Upper lobe of left lung (tissue), 6 donors: ENCODE measurements at places on chromosomes 16 and 17. TPM values are rescaled to one million over a fixed set of nuclear protein-coding genes. Genes with fewer than 3 reads are reported as not detected.

GRCh38 chr17:6279659-6280058, 155.3 kb downstream of the AIPL1 start:
- no peak for DNase-seq

- peak; percentile 90 for DNase-seq
These were observed 23.9 kb downstream of the ZNF213 start for GRCh38 chr16:3158510-3159314.

DNA sequence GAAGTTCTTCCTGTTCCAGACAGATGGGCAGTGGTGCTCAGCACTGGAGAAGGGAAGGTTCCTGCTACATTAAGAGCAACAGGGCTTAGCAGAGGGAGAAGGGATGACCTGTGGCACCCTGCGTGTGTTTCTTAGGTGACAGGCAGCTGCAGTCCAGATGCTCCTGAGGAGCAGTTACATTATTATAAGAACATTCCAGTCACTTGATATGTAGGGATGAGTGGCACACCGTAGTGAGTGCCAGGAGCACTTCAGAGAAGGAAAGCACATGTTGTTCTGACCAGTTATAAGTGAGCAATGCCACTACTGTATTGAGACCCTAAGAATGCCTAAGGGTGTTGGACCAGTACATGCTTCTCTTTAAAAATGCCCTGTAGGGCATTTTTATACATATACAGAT, 39.9 kb upstream of the MRC2 start:
- peak; percentile 72 for DNase-seq

GRCh38 chr17:75605790-75606189, 18.2 kb downstream of the MYO15B start:
- no peak for DNase-seq

GRCh38 chr16:15052747-15053476, 3.0 kb downstream of the NTAN1 start:
- DNase-seq = no peak

- DNase-seq = no peak
These were observed 27.9 kb downstream of the NLRC5 start for GRCh38 chr16:57017251-57017650.

GRCh38 chr17:69761767-69762321, 313.2 kb upstream of the KCNJ16 start:
- DNase-seq = no peak

GRCh38 chr16:6066652-6067051, 969.1 kb upstream of the EEF2KMT start:
- no peak for DNase-seq

The TAOK2 gene
- total RNA-seq = 195 TPM

DNA sequence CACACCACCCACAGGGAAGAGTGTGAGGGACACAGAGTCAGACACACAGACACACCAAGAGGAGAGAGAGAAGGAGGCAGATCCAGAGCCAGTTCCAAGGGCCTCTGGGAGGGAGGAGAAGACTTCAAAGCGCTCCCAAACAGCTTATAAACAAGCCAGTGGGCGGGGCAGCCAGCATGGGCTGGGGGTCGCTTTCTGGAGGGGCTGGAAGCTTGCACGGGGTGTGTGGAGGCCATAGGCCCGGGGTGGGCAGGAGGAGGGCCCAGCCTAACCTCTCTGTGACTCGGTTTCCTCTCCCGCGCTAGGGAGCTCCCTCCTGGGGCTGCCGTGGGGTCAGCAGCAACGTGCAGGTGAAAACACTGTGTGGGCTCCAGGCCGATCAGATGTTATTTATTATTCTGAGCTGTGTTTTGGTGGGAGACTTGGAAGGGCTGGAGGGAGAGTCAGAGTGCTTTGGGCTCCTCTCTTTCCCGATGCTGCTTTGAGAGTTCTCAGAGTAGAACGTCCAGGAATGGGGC, 2.5 kb upstream of the WFIKKN2 start:
- DNase-seq = peak; percentile 56

DNA sequence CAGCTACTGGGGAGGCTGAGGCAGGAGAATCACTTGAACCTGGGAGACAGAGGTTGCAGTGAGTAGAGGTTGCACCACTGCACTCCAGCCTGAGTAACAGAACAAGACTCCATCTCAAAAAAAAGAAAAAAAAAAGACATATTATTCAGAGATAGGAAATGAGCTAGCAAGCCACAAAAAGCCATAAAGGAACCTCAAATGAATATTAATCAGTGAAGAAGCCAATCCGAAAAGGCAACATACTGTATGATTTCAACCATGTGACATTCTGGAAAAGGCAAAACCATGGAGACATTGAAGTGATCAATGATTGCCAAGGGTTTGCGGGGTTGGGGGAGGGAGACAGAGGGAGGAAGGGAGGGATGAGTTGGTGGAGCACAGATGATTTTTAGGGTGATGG, 8.4 kb upstream of the EXOC7 start:
- no peak for DNase-seq

The SCO1 gene
- total RNA-seq = 18.4 TPM

DNA sequence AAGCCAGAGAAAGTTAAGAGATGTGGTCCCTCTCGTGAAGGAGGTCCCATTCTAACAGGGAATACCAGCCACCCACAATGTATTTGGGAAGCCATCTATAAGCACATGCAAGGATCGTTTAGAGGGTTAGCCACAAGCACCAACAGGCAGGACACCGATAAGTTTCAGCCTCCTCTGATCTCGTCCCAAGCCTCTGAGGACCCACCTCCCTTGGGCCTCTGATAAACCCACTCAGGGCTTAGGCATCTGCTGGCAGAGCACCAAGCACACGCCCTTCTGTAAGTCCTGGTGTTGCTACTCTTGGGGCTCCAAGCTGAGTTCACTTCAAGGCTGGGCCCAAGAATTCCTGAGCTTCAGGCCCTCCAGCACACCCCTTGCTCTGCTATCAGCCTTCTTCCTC, 5.4 kb upstream of the PNPO start:
- DNase-seq = no peak

The KRTAP9-4 gene
- total RNA-seq = not detected

The DNAH2 gene
- 5.3 TPM for total RNA-seq
